ENCODE measurements at places on chromosomes 6 and 20.

- no peak for DNase-seq
Observed at GRCh38 chr6:12152023-12152970, 137.9 kb upstream of the EDN1 start.

- no peak for DNase-seq
Observed at GRCh38 chr20:46213946-46214823, 94.1 kb downstream of the CDH22 start.

DNA sequence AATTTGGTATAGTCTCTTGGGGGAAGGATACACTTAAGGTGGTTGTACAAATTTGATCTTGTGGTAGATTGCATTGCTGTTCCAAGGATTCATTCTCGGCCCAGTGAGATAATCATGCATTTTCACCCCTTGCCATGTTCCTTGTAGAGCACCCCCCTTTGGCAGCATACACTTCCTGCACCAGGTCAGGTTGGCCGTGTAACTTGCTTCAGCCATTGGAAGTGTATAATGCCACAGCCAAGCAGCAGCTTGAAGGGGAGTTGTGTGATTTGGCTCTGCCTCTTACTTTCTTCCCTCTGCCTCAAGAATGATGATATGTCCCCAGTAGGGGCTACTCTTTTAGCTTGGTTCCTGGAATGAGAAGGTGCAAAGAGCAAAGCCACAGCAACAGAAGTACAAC is 21.9 kb downstream of the CCN2 start:
- no peak for DNase-seq

DNA sequence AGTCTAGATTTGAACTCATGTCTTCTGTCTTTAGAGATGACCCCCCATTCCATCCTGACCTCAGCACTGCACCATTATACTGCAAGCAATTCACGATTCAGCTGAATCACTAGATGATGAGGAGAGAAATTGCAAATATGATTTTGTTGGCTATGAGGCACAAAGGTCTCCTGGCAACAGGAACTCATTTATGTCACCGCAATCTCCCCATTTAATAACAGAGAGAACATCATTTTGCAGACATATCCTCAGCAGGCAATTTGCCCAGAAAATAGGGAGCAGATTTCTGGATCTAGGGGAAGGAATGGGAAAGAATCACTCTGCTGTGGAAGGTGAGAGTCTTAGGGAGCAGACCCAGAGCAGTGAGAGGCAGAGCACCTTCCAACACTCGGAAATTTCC is 303.0 kb downstream of the PAX1 start:
- DNase-seq, result no peak

DNA sequence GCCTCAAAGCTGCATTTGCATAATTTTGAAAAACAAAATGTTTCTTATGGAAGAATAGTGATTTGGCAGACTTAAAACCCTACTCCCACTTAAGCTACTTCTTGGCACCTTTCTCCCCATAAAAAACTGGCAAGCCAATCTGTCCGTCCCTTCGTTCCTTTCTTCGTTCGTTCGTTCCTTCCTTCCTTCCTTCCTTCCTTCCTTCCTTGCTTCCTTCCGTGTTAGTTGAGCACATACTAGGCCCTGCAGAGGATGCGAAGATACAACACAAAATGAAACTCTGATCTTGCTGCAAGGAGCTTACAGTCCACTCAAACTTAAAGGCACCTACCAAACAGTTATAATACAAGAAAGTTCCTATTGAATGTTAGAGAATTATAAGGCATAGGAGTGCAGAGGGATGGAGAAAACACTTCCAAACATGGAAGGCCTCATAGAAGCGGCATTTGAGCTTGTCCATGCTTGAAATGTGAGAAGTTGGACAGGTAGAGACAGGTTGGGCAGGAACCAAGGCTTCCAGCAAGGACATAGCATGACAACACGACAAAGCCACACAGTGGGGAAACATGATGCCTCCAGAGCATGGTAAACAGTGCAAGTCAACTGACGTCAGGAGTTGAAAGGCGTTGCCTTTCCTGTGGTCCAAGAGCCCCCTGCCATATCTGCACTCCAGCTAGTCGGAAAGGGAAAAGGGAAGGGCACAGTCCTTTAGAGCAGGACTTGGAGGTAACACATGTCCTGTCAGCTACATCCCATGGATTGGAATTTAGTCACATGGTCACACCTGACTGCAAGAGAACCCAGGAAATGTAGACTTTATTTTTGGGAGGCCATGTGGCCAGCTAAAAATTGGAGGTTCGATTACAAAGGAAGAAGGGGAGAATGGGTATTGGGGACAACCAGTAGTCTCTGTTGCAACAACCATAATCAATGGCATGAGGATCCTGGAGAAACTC is 7.0 kb downstream of the PNPLA1 start:
- no peak for DNase-seq

- DNase-seq, result no peak
Observed at GRCh38 chr6:31179896-31180295, 9.4 kb upstream of the POU5F1 start.

- no peak for DNase-seq
Observed at GRCh38 chr6:144098993-144099392, 3.6 kb upstream of the SF3B5 start.

GRCh38 chr6:72820906-72821305 is 199.0 kb downstream of the KCNQ5 start:
- DNase-seq, result no peak

GRCh38 chr6:41596096-41596685 is 42.1 kb upstream of the MDFI start:
- DNase-seq, result no peak

All from retinal pigment epithelial cell (primary cell).